ENCODE measurements at places on chromosomes 6 and 20.

DNA sequence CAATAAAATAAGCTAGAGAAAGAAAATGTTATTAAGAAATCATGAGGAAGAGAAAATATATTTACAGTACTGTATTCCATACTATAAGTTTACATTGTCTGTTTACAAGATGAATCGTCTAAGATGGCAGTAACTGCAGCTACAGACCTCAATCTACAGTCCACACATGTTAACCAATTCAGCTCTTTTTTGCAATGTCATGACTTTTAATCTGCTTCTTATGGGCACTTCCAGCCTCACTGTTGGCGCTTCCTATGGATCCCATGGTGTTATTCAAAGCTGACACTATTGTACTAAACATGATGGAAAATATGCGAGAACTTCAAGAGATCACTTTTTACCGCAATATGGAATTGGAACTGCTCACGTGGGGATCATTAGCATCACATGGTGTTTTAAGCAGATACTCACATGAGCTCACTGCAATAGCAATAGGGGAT is 451.5 kb upstream of the CITED2 start:
- DNase-seq: no peak

DNA sequence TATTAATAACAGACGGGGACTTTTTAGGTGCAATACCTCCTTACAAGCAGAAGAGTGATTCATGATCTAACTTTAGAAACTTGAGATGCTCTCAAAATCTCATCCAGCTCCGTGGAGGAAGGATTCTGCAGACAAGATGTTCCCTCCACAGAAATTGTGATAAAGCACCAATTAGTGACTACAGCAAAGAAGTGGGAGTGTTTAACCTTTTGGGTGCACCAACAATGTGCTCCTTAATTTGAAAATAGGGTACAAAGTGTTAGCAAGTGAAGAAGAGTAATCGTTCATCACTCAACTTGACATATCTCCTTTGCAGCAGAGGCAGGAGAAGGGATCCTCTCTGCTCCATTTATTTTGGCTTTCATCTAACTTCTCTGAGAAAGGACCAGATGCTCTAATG is 22.8 kb upstream of the SCP2D1 start:
- DNase-seq: no peak

DNA sequence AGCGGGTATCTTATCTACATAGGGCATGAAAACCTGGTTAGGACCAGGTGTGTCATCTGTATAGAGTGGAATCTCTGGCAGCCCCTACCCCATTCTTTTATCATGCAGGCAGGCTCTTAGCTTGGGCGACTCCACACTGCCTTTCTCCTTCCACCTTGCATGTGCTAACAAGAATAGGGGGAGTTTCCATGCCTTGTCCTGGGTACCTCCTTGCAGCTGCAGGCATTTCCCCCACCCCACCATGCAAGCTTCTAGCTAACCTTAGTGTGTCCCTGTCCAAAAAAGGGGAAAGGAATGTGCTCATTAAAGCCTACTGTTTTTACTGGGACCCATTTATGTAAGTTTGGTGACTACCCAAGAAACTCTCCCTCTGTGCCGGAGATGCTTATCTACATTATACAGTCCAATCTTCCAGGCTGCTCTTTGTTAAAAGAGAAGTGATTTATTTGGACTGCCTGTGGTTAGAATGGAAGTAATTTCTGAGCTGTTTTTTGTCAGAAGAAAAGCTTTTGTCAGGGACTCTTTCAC is 10.5 kb upstream of the CEP43 start:
- no peak for DNase-seq

DNA sequence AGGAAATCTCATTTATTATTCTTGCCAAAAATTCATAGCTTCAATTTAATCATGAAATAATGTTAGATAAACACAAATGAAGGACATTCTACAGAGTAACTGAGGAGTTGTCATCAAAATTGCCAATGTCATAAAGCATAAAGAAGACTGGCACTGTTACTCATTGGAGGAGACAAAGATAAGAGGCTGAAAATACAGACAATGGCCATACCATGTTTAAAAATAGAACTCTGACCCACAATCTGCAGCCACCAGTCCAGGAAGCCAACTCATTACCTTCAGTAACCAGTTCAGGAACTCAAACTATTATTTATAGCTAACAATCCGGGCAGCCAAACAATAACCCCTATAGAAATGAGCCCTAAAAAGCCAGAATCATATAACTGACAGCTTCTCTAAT is 795.6 kb downstream of the TENT5A start:
- DNase-seq: no peak

- no peak for DNase-seq
These were observed 42.8 kb downstream of the GPR6 start for GRCh38 chr6:110020888-110021287.

DNA sequence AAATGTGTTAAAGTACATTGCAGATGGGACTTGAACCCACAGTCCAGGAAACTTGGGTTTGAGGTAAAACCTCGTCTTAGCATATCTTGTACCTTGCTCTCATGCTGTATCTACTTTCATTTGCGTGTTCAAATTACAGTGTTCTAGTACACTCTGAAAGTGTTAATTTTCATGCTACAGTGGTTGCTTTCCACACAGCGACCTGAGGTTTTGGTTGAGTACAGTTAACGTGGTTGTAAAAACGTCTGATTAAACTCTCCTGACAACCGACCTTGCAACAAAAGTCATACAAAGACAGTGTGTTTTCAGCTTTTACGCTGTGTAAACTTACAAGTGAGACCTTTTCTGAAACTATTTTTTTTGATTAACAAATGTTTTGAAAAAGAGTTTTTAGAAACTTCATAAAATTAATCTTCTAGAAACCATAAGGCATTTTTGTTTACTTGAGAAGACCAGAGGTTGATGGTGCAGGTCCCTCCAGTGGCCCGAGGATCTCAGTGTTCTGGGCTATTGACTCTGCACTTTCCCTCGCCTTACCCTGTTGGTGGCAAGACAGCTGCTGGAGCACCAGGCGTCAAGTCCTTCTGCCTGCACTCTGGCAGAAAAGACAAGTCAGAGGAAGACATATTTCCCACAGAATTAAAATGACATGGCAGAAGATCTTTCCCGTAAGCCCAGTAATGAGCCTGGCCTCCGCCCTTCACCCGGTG is 334.0 kb downstream of the THBS2 start:
- DNase-seq: no peak

All from keratinocyte (primary cell).